ENCODE measurements at places on chromosomes 3 and 15.

- no peak for DNase-seq
These were observed 96.3 kb downstream of the EOMES start for GRCh38 chr3:27625864-27626263.

- DNase-seq, result no peak
These were observed 54.3 kb downstream of the GSK3B start for GRCh38 chr3:120039642-120040610.

DNA sequence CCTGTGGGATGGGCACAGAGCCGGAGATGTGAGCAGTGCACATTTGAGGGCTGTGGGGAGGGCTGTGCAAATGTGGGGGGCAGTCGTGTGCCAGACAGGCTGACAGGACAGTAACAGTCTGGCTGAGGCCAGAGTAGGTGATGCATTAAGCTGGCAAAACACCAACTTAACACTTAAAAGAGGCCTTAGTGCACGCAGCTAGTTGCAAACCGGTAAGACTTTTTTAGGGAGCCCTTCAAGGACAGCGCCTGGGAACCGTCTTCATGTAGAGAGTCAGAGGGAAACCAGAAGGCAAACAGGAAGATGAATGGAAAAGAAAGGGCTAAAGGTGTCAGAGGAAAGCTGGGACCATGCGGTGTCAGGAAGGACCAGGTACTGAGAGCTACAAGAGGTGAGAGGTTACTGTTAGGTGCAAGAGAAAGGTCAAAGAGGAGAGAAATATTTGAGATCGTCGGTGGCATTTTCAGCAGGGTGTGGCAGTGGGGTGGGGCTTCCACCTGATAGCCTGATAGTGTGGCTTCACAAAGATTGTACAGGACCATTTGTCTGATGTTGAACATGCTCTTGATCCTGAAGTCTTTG is 30.0 kb upstream of the CHD2 start:
- DNase-seq, result no peak

DNA sequence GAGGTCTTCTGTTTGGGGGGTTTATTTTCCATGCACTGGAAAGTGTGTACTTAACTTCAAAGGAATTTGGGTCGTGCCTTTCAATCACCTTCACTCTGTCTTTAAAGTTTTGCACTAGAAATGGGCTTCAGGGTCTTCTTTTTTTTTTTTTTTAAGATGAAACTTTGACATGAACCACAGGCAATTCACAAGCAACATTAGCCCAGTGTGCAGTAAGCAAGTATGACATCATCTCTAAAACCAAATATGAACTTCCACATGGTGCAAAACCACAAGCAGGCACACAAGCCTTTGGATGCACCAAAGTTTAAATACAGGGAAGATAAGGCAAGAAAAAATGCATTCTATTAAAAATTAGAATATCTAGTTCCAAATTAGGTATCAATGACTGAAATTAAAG is 381.9 kb downstream of the ERC2 start:
- no peak for DNase-seq

- DNase-seq, result peak; percentile 92
These were observed at the start of gene MAP3K13 for GRCh38 chr3:185362850-185363661. MAP3K13 (plus strand) TSS chr3:185363136; CDS start chr3:185428582, 65,446 bp downstream.

DNA sequence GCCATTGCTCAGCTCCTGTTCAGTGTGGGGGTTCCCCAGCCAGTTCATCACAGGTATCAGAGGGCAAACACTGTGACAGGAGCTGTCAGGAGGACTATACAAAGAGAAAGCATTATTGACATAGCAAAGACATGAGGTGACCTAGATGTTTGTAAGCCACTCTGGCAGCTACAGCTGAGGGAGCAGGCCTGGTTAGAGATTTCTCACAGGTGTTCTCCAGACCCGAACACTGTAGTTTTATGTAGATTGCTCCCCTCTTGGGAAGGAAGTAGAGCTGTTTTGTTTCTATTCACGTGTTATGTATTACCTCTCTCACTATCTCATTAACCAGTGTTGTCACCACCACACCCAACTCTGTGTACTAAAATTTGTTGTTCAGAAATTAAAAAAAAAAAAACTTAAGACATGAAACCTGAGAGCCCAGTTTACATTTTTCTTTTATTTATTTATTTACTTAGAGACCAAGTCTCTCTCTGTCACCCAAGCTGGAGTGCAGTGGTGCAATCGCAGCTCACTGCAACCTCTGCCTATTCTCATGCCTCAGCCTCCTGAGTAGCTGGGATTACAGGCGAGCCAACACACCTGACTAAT is 123.7 kb downstream of the RBPMS2 start:
- no peak for DNase-seq

GRCh38 chr3:40754994-40755393 is 230.2 kb downstream of the ZNF621 start:
- no peak for DNase-seq

DNA sequence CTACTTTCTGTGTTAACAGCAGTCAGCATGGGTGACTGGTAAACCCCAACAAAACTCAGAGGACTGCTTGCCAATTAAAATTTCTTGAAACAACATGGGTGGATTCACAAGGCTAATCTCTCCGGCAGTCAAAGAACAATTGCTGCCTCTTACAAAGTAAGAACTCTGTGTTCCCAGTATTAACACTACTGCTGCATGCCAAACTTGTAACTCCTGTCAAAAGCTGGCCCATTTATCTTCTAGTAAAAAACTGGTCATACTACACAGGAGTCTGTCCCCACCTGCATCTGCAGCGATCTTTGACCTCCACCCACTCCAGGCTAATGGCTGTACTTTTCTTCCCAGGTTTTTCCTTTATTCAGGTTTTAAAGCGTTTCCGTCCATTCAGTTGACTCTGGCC is 8.7 kb upstream of the ZNF589 start:
- no peak for DNase-seq

DNA sequence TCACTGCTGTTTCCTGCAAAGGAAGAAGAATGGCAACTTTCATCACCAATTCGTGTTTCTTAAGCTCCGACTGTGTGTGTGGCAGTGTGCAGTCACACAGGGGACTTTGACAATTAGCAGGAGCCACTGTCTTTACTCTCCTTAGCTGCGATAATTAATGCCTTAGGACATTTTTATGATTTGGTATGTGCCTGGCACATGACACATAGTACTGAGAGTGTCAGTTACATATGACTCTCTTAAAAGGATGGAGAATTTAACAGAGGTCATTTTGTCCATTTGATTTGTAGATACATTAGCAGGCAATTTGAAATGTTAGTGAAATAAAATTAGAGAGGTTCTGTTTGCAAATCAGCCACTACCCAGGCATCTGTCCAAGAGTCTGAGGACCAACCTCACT is 128.9 kb upstream of the VEPH1 start:
- no peak for DNase-seq

DNA sequence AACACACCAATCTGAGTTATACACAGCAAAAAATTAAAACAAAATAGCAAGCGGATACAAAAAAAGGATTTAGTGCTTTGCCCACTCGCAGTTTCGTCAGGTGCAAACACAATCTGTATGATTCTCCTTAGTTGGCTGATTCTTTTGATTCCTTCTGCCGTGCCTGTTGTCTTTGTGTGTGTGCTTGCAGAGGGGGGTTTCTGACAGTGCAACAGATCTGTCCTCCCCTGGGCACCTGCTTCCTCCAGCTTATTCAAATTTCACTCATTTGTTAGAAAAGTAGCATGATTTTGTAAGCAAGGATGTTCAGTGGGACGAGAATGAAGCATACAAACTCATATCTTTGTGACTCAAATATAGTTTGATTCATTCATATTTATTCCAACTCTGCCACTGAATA is 74.0 kb upstream of the NEO1 start:
- DNase-seq, result no peak

DNA sequence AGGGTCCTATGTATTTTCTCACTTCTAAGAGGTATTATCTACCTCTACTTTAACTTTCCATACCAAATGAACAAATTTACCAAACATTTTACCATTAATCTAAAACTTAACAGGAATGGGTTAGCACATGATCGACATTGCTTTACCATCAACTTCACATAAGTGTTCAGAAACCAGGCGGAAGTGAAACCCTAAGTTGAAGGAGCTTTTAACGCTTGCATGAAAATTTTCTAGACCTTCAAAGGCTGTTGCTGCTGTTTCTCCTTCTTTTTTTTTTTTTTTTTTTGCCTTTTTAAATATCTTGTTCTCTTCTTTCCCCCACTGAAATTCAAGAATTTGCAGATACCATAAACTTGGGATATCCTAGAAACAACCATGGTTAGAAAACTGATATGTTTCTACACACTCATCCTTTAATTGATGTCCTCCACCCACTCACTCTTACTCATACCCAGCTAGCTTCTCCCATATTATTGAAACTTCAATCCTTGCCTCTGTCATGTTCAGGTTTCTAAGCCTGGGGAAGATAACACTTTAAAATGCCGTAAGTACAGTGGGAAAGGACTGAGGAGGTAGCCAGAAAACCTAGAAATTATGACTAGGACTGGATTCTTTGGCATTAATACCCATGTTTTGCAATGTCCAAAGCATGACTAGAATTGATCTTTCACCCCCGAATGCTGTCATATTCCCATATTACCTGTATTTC is 24.7 kb downstream of the MYO5A start:
- DNase-seq, result no peak

DNA sequence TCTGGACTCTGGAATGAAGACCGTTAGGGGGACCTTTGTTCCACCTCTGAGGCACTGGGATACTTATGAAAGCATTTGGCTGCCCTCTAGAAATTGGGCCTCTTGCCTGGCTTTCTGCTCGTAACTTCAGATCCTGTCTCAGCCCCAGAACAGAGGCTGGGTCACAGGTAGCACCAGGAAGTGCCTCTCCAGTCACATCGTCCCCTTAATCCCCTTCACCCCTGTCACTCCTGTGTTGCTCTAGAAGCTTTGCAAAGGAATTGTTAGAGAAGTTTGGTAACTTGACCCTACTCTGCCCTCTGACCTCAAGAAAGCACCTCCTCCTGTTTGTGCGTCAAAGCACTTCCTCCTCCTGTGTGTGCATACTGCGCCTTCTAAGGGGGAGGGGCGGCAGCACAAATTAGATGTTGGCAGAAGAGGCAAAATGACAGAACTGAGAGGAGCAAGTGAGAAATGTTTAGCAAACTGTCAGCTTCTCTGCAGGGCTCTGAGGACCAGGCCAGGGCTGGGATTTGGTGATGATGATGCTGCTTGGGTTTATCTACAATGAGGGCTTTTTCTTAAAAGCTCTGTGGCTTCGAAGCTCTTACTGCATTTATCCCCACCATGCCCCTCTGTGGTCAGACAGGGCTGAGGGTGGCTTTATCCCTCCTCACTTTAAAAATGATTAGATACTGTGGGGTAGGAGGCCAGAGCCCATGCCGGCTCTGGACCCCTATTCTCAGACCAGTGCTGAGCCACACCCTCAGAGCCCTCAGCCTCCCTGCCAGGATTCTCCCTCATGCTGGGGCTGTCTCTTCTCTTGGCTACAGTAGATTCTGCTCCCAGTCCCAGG is 76.2 kb downstream of the LARS2 start:
- DNase-seq, result peak; percentile 39

- DNase-seq, result no peak
These were observed 18.6 kb downstream of the RFTN1 start for GRCh38 chr3:16494814-16495431.

GRCh38 chr15:45456212-45457106 is 66.1 kb downstream of the SLC30A4 start:
- DNase-seq, result peak; percentile 33

DNA sequence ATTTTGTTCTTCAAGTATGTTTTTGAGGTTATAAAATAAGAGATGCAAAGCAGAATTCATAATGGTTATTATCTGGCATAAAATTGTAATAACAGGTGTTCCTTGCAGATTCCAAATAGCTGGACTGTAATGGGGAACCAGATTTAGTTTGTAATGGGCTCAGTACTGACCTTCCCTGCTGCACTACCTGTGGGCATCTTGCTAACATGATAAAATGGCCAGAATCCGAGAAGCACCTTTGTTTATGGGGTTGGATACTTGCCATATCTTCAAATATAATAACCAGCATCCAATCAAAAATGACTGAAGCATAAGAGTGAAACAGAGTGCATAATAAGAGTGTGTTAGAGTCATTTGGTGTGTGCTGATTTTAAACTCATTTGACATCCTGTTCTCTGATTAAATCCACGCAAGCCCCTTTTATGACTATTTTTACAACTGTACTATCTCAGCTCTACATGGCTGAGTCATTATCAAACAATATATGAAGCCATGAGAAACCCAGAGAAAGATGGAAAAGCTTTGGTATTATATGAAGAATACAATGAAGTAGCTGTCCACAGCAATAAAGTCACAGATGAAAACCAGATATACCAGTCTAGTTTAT is 292.4 kb downstream of the CNTN4 start:
- DNase-seq, result no peak

DNA sequence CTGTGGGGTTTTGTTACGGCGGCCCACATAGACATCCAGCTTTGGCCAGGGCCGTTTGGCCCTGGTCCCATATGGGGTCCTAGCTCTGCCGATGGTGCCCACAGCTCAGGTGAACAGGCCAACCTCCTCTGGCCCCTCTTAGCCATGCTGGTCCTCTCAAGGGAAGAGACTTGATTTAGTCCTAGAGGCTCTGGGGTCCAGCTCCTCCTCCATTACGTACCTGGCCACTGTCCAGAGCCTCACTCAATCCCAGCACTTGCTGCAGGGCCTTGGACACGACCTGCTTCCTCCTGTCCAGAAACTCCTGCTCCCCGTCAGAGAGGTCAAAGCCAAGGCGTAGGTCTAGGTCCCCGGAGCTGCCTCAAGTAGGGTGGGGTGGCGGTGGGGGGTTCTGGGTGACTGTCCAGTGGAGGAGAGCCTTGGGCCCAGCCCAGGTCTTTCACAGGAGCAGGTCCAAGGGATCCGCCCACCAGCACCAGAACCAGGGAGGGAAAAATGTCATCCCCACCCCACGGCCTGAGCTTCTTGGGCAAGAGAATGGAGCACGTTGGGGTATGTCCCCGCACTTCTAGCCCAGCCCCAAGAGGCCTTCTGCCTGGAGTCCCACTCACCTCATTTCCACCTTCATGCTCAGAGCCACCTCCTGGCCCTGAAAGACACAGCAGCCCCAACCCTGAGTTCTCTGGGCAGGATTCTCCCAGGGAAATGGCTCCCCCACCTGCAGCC is 6.8 kb downstream of the PLA2G4F start:
- DNase-seq, result no peak

GRCh38 chr3:13552857-13553652 is 4.1 kb downstream of the FBLN2 start:
- DNase-seq, result no peak

DNA sequence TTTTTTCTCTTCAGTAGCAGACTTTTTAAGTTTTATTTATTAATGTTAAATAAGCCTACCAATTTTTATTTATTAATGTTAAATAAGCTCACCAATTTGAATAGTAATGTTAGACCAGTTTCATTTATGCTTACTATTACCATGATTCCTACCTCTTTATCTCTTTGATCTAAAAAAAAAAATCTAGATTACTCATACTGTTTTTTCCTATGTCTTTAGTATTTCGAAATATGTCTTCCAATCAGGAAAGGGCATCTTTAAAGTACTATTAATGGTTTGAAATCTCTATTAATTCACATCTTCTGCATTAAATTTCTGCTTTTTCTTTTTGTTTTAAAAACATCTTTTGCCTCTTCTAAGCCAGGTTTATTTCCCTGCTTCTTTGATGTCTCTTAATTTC is 27.5 kb upstream of the MAPKBP1 start:
- DNase-seq, result no peak

- no peak for DNase-seq
These were observed 18.5 kb downstream of the LIMD1 start for GRCh38 chr3:45612918-45613602.

- DNase-seq, result no peak
These were observed 46.6 kb downstream of the HHLA2 start for GRCh38 chr3:108342837-108343486.

- no peak for DNase-seq
These were observed 15.7 kb upstream of the PPARG start for GRCh38 chr3:12273045-12273695.

GRCh38 chr3:197573048-197573767 is 17.4 kb upstream of the BDH1 start:
- DNase-seq, result no peak

All from right hindlimb (tissue), 1 donor.